Stimulated activated CD8-positive, alpha-beta memory T cell treated with anti-CD3 and anti-CD28 coated beads, Interleukin-7, amount 100 ng/mL, for 48 hours (primary cell): ENCODE measurements at places on chromosomes 16 and 17.

- DNase-seq, result no peak
Observed at GRCh38 chr17:75847614-75848522, 3.7 kb upstream of the UNC13D start.

- DNase-seq, result no peak
Observed at GRCh38 chr16:56812884-56813283, 52.1 kb upstream of the SLC12A3 start.

DNA sequence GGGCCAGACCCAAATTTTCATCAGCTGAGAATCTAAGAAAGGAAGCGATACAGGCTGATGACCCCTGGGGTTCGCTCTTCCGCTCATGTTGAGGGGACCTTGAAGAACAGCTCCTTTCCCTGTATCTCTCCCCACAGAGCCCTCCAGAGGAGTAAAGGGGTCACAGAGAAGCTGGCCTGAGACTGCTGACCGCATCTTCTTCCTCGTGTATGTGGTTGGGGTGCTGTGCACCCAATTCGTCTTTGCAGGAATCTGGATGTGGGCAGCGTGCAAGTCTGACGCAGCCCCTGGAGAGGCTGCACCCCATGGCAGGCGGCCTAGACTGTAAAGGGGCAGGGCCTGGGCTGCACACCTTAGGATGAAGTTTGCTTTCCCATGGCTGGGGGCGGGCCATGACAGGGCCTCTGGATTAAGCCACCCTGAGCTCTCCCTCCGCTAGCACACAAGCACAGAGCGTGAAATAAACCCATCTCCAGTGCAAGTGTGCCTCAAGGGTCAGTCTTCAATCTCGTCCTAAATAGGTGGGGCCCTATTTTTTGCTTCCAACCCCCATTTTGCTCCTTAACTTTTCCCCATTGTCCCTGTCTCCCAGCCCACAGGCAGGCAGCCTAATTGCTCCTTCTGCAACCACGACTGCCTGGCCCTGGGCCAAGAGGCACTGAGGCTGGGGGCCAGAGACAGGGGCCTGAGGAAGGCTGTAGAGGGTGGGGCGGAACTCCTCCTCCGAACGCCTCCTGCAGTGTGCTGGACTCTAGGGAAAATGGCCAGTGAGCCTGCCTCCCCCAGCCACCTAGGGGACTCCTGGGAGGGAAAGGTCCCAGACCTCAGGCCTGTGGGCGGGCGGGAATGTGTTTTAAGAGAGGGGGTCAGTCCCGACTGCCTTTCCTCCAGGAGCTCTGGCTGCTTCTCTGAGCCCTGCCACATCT is 3.6 kb downstream of the ZACN start:
- no peak for DNase-seq

DNA sequence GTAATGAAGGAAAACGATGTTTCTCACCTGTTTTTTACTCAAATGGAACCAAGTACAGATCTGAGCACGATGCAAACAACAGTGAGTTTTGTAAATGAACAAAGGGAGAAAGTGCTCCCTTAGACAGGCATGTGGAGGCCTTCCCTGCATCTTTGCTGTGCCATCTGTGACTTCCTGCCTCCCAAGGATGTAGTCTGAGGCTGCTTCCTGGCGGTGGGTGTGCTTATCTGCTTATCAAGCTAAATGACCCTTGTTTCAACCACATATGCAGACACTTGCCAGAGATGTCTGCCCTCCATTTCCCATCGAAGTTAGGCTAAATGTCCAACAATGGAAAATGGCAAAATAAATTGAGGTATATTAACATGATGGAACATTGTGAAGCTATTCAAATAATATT is 34.6 kb downstream of the RGS9 start:
- no peak for DNase-seq

DNA sequence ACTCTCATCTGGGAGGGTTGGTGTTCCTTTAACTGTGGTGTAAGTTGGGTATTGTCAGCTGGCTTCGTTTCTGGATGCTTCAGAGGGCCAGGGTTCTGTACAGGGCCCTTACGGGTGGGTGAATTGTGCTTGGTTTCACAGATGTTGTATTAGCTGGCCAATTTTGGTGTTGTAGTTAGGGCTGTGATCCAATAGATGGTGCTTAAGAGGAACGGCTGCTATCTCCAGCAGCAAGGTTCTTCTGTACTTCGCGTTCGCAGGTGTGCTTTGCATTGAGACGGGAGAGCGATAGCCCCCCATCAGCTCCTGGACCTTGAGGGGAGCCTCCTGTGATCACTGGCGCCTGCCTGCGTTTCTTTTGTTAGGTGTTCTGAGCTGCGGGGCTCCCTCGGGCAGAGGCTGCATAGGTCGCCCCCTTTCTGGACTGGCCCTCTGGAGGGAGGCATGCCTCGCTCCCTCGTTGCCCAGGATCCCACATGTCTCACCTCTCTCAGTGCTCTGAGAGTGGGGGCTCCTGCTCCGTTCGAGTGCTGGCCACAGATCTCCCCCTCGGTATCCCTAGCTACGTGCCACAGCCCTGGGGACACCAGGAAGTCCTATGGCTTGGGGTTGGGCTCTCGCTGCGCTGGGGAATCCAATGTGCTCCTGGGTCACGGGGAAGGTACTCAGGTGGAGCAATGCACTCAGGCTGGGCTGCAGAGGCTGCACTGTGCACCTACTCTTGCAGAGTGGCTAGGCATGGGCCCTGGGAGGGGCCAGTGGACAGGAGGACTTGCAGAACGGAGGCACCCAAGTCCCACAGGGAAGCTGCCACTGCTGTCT is 837 bp upstream of the PRDM7 start:
- DNase-seq, result no peak

GRCh38 chr17:41925991-41926590 is 4.3 kb upstream of the ODAD4 start:
- no peak for DNase-seq

GRCh38 chr17:69451416-69452394 is 37.2 kb downstream of the MAP2K6 start:
- DNase-seq, result no peak

GRCh38 chr16:83623091-83623730 is 184.6 kb upstream of the HSBP1 start:
- no peak for DNase-seq

DNA sequence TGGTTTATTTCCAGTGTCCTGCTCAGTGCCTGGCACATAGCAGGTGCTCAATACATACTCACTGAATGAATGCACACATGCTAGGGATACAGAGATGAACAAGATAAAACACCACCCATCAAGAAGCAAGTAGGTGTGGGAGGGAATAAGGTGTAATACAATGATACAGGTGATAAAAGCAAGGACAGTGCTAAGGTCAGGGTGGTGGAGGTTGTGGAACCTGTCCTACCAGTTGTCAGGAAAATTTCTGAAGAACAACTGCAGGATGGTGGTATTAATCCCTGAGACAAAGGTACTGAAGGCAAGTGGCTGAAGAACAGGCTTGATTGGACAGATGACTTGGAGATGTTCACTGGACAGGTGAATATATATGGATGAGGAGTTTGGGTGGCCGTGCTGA is 1.8 kb downstream of the KNOP1 start:
- DNase-seq, result no peak

GRCh38 chr16:84614968-84615813 is 2.7 kb downstream of the COTL1 start:
- no peak for DNase-seq

- DNase-seq, result no peak
Observed at GRCh38 chr17:32285306-32285705, 19.7 kb downstream of the RHBDL3 start.

- peak; percentile 47 for DNase-seq
Observed at GRCh38 chr17:76384222-76384986, at the start of gene SPHK1. SPHK1 (plus strand) TSS chr17:76384609; CDS start chr17:76385645, 1,036 bp downstream.

- DNase-seq, result no peak
Observed at GRCh38 chr17:32943647-32944191, 15.8 kb downstream of the TMEM98 start.

DNA sequence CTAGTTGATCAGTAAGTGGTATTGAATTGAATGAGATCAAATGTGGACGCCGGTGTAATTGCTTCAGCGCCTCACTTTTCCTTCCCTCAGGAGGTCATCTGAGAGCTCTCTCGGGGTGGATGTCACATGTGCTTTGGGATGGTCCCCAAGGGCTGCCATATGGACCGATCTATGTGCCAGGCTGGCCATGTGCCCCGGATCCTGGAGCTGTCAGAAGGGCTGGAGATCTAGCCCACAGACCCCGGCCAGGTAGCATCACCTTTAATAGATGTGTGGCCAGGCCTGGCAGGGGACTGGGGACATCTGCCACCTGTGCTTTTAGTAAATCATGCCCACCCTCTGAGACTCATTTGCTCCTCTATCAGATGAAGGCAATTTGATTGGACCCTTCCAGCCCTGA is 95.3 kb upstream of the CRHR1 start:
- no peak for DNase-seq

DNA sequence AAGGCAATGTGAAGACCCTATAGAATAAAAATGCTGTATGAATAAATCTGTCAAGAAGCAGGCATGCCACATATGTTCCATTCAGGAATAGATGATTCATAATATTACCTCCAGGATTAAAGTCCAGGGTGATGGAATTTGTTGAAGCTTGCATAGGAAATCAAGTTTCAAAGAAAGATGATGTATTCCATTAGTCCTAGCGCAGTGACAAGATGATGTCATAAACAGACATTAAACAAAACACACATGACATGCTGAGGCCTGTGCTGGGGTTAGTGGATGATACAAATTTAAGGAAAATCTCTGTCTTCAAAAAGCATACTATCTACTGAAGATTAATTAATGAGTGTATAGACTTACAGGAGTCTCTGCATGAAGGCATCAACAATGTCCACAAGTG is 1025.2 kb downstream of the CDH11 start:
- no peak for DNase-seq

GRCh38 chr17:2157675-2158395 is 102.9 kb downstream of the HIC1 start:
- no peak for DNase-seq

DNA sequence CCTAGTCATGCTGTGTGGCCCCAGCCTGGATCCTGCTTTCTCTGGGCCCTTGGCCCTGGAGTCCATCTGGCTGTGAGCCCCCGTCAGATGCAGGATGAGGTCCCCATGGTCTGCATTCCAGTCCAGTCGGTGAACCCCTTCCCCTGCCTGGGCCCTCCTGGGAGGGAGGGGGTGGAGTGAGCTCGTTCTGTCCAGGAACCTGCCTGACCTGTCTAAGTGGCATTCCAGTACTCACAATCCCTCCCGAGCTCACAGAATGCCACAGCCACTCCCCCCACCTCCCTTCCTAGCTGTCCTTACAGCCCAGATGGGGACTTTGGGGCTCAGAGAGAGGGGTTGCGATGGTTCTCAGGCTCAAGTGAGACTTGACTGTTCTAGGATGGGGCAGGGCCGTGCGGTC is 15.5 kb downstream of the SPNS2 start:
- no peak for DNase-seq

GRCh38 chr16:31200821-31201568 is 1.6 kb downstream of the PYCARD start:
- DNase-seq, result no peak

- DNase-seq, result no peak
Observed at GRCh38 chr16:88735121-88735520, 28.8 kb downstream of the CTU2 start.

GRCh38 chr17:35705705-35706104 is 25.7 kb upstream of the RASL10B start:
- DNase-seq, result no peak

DNA sequence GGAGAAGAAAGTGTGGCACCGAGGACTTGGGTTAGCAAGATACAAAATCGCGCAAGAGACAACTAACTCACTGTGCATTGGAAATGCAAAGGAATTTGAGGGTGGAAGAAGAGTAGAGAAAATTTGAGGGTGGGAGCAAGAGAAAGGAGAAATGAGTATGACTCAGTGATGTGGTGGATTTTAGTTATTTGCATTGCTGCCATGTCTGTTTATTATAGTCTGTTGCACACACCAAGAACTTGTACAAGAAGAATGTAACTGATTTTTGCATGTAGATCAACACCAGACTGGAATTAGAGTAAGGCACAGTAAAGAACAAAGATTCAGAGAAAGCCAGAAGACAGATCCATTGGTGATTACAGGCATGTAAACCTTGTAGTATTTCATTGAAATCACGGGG is 71.6 kb upstream of the SMIM36 start:
- DNase-seq, result no peak

DNA sequence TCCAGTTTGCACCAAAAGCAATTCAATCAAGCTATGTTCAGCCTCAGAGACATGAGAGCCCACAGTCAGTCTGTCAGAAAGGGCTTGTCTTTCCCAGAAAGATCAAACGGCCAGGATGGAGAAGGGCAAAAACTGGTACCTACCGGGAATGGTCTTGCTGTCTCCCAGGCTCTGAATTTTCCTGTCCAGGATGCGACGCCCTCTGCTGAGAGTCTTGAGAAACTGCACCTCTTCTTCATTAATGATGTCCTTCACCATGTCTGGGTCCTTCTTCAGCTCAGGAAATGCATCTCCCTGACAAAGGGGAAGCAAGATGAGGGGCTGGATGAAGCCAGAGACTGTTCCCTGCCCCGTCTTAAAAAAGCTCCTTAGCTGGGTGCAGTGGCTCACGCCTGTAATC is 15.8 kb upstream of the EXOSC6 start:
- no peak for DNase-seq

- DNase-seq, result no peak
Observed at GRCh38 chr16:71700831-71701230, 23.7 kb downstream of the PHLPP2 start.
